ENCODE measurements at places on chromosomes 1 and 21.

GRCh38 chr1:108505763-108506070 lies 54.2 kb upstream of the EEIG2 start:
- no peak for DNase-seq

DNA sequence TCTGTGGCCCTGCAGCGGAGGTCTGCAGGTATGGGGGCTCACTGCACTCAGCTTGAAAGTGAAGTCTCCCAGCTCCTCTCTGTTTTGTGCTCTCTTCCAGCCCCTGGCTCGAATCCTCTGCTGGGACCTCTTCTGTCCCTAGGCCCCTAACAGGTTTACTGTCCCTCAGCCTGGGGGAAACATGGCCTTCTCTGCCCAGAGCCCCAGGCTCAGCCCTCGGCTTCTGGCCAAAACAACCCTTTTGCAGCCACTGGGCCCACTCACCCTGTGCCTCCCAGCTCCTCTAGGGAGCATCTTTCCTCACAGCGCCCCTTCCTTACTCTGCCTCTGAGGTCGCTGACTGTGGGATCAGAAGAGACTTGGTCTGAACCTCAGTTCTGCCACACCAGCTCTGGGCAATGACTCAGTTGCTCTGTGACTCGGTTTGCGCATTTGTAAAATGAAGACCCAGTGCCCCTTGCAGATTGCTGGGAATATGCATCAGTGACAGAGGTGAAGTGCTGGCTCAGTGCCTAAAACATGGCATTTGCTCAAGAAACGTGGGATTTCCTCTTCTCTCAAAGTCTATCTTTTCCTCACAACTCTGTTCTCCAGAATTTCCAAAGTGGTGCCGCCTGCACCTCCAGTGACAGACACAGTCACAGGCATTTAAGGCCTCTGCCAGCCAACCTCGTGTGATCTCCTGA lies 26.5 kb upstream of the TENT5C start:
- DNase-seq = peak; percentile 62

GRCh38 chr1:17016317-17016661 lies 4.6 kb upstream of the ATP13A2 start:
- DNase-seq = no peak

GRCh38 chr1:117007719-117008013 lies 6.1 kb downstream of the CD101 start:
- DNase-seq = no peak

GRCh38 chr1:56973923-56974742 lies 8.3 kb upstream of the C8B start:
- DNase-seq = no peak

- no peak for DNase-seq
These were observed 49.5 kb upstream of the S1PR1 start for GRCh38 chr1:101187297-101187696.

GRCh38 chr1:4684864-4685522 lies 30.6 kb downstream of the AJAP1 start:
- no peak for DNase-seq

- no peak for DNase-seq
These were observed 115.6 kb downstream of the GREM2 start for GRCh38 chr1:240496356-240496755.

DNA sequence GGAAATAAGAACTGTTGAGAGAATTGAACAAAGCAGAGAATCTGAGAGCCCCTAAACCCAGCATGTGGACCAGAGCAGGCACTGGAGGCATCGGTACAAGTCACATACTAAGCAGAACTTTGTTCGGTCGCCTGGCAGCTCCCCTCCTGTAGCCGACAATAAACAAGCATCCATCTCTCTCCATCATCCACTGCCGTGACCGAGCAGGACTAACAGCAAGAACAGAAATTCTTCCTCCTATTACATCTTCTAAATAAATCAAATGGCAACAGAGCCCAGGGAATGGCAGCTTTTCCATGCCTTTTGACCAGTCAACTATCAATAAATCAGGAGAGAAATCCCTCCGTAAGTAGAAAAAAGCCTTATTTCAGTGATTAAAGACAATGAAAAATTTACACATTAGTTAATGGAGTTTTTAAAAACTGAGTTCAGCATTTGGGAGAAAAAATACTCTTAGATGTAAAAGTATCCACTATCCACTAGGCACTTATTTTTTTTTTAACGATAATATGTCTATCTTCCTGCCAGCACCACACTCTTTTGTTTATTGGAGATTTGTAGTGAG lies 36.5 kb downstream of the PTPN14 start:
- no peak for DNase-seq

DNA sequence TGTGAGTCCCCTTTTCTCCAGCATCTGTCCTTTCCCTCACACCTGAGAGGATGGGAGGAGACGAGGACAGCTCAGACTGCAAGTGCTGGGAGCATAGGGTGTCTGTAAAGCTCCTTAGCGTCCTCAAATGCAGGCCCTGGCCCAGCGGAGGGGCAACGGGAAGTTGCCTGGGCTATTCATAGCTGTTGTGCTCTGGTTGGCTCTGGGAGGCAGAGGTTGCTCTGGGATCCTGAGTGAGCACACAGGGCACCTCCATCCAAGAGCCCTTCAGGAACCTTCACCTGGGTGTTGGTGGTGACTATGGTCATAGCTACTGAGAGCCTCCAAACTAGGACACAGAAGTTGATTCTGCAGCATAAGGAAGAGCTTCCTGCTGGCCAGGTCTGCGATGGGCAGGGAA lies 2.6 kb downstream of the PADI1 start:
- no peak for DNase-seq

GRCh38 chr1:13735168-13735930 lies 35.4 kb downstream of the PRDM2 start:
- DNase-seq = no peak

DNA sequence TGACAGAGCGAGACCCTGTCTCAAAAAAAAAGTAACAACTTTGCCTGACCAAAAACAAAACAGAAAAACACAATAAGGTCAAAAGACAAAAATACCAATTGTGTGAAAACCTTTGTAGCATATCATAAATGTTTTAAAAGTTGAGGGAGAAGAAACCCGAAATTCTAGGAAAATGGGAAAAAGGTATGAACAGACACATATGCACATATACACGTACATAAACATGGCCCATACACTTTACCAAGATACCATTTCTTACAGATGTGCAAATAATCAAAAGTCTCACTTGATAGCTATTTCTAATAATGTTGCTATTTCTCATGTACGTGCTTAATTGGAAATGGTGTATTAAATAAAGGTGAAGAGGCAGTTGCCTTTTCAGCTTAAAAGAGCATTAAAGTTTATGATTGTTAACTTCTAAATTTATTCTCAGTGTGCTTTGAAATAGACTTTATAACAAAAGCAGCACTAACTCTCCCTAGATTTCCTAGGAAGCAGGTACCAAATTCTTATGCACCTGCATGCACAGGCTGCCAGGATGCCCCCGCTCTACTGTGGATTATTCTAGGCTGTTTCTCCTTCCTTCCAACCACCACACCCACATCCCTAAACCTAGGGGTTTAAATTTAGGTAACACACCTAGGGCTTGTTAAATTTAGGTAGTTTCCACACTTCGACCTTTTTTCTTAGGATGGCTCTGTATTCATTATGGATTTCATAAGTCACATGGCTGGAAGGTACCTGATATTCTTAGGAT lies 33.8 kb downstream of the ADARB1 start:
- DNase-seq = no peak

DNA sequence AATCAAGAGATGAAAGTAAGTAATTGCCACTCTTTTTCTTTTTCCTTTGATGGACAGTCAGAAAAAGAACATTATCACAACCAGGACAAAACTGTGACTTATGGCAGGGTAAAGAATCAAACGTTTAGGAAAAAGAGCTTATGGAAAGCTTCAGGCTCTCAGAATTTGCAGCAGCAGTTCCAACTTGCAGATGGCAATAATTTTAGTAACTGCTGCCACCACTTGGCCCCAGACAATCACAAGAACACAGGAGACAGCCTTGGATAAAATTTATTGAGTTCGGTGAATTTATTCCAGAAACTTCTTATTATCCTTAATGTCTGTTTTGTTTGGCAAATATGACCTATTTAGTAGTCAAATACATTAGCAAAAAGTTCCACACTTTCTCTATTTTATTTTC lies 804.4 kb downstream of the BRINP3 start:
- no peak for DNase-seq

- no peak for DNase-seq
These were observed at the start of gene MIXL1 for GRCh38 chr1:226223157-226223785. Gene MIXL1 (plus strand): TSS chr1:226223664. CDS start chr1:226223682, 18 bp downstream.

- no peak for DNase-seq
These were observed 52.6 kb upstream of the TRAPPC10 start for GRCh38 chr21:43959231-43960116.

DNA sequence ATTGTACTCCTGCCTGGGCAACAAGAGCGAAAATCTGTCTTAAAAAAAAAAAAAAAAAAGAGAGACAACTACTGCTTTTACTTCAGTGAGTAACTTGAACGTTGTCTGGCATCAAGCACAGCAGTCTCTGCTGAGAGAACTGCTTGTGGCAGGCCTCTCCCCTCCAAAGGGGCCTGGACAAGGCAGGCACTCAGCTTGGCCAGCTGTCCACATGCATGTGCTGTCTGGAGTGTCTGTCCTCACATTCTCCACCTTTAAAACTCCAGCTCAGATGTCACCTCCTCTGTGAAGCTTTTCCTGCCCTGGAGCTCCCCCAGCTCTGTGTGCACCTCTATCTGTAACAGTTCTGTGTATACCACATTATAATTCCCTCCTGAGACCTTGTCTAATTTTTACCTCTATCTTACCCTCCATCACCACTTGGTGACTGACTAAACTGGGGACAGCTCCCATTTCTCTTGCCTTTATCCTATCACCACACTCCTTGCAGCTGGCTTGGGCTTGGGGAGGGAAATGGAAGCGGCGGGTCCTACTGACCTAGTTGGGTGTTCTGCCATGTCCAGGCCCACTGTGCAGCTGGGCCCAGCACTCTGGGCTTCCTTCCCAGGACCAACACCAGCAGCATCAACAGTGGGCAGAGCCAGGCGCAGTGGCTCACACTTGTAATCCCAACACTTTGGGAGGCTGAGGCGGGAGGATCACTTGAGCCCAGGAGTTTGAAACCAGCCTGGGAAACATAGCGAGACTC lies 71.4 kb upstream of the ARTN start:
- peak; percentile 63 for DNase-seq

GRCh38 chr21:37552496-37553029 lies 186.0 kb downstream of the DYRK1A start:
- DNase-seq = no peak

GRCh38 chr1:86448670-86449069 lies 20.1 kb upstream of the CLCA1 start:
- no peak for DNase-seq

GRCh38 chr1:70427976-70428375 lies 16.9 kb downstream of the CTH start:
- DNase-seq = no peak

- DNase-seq = no peak
These were observed 52.1 kb upstream of the SEC16B start for GRCh38 chr1:178021950-178022349.

GRCh38 chr1:232239998-232240397 lies 389.9 kb downstream of the SIPA1L2 start:
- DNase-seq = no peak

DNA sequence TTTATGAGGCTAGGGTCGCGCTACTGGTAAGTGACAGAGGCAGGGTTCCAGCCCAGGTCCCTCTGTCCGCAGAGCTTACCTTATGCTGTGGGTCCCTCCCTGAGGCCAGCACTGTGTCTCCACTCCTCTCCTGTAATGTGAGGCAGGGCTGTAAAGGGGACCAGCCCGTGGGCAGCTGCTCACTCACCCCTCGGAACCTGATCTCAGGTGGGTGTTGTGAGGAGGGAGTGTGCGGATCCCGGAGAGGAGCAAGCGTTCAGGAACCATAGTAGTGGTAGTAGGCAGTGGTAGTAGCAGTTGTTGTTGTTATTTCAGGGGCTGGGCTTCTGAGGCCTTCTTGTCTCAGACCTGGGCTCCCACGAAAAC lies 1.7 kb downstream of the ZC3H12A start:
- DNase-seq = peak; percentile 77

- no peak for DNase-seq
These were observed 10.7 kb downstream of the RAB42 start for GRCh38 chr1:28602536-28603439.

GRCh38 chr1:19156676-19157075 lies 53.4 kb downstream of the UBR4 start:
- DNase-seq = no peak

DNA sequence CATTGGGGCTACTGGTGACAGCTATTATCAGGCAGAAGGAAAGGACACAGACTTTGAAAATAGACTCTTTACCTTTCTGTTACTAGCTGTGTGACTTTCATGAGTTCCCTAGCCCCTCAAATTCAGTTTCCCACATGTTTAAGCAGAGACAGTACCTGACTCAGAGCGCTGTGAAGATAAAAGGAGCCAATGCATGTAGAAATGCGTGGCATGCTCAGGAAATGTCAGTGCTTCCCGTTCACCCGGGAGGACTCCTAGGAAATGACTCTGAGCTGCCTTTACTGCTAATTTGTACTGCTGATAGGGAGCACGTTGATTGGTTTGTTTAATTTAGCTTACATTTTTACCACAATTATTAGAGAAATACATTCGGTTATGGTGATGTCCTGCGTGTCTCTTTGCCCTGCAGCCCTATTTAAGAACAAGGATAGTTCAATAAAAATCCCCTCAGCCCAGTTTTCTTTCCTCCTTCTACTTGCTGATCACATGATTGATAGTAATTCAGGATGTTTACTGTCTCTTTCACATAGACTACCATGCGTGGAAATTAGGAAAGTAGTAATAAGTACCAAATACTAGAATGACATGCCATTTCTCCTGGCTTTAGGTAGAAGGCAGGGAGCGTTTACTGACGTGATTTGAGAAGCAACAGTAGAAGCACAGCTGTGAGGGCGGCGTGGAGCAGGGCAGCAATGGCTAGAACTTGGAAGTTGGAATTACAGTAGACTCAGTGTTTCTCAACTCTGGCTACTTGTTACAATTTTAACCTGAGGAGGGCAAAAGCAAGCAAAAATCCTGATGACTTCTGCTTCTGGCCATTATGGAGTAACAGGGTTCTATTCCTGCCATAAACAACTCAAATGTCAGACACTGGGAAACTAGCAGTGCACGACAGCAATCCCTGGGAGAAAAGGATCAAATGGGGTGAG lies 15.9 kb downstream of the PDIK1L start:
- DNase-seq = no peak

DNA sequence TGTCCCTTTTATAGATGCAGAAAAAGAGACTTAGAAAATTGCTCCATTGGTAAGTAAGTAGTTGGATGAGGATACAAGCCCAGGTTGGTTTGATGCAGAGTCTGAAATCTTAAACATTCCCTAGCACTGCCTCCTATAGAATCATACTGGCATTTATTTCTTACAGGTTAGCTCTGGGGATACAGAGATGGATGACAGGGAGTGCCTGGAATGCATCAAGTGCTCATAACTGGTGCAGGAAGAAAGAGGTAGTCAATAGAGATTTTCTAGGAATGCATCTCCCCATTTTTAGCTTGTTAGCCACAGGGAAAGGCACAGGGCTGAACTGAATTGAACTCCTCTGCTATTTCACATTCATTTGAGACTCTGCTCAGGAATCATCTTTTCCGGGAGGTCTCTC lies 269.0 kb upstream of the USP24 start:
- DNase-seq = no peak

DNA sequence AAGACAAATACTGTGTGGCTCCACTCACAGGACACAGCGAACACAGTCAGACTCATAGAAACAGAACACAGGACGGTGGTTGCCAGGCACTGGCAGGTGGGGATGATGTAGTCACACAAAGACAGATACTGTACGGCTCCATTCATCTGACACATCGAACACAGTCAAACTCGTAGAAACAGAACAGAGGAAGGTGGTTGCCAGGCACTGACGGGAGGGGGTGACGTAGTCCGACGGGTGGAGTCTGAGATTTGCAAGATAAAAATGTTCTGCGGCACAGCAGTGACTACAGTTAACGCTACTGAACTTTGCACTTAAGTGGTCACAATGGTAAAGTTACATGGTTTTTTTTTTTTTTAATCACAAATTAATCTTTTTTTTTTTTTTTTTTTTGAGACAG lies 18.7 kb downstream of the C21orf58 start:
- no peak for DNase-seq
